ENCODE measurements at places on chromosomes 12 and 14.

GRCh38 chr12:116366456-116366776 lies 88.9 kb upstream of the MED13L start:
- no peak for DNase-seq

DNA sequence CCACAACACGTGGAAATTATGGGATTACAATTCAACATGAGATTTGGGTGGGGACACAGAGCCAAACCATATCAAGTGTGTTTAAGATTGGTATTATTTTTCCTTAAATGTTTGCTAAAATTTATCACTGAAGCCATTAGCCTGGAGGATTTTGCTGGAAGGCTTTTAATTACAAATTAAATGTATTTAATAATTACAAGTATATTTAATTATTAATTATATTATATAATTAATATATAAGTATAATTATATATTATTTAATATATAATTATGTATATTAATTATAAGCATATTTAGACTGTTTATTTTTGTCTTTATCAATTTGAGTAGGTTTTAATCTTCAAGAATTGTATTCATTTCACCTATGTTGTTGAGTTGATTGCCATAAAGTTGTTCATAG lies 427.4 kb upstream of the FLRT2 start:
- DNase-seq, result no peak

DNA sequence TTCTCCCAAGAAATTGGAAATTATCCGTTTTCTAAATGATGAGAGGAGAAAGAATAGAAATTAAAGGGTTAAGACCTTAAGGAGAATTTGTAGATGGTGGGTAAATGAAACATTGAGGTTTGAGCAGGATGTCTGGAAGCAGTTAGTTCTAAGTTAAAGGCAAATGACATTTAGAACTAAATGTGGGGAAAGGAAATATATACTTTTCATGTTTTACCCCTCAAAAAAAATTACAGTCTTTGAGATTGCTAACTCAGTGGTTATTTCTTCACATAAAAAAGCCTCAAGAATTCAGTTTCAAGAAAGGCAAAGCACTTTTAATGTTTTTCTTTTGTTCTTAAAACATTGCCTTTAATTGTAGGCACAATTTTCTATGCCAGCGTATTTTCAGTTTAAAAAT lies 114.0 kb downstream of the PLEKHA5 start:
- DNase-seq, result no peak

- DNase-seq, result no peak
Measured at GRCh38 chr14:99744199-99744872, 48.9 kb upstream of the EML1 start.

- peak; percentile 1 for DNase-seq
Measured at GRCh38 chr14:105884808-105885281, 358.5 kb downstream of the TMEM121 start.

DNA sequence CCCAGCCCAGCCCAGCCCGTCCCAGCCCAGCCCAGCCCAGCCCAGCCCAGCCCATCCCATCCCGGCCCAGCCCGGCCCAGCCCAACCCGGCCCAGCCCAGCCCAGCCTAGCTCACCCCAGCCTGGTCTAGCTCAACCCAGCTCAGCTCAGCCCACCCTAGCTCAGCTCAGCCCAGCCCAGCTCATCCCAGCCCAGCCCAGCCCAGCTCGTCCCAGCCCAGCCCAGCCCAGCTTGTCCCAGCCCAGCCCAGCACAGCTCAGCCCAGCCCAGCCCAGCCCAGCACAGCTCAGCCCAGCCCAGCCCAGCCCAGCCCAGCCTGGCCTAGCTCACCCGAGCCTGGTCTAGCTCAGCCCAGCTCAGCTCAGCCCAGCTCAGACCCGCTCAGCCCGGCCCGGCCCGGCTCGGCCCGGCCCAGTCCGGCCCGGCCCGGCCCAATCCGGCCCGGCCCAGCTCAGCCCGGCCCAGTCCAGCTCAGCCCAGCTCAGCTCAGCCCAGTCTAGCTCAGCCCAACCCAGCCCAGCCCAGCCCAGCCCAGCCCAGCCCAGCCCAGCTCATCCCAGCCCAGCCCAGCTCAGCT lies 184.7 kb downstream of the TMEM121 start:
- no peak for DNase-seq

- DNase-seq, result no peak
Measured at GRCh38 chr12:108711489-108712164, 19.7 kb downstream of the CORO1C start.
